ENCODE measurements at places on chromosomes 7 and 10. TPM values are rescaled to one million over a fixed set of nuclear protein-coding genes. Genes with fewer than 3 reads are reported as not detected.

DNA sequence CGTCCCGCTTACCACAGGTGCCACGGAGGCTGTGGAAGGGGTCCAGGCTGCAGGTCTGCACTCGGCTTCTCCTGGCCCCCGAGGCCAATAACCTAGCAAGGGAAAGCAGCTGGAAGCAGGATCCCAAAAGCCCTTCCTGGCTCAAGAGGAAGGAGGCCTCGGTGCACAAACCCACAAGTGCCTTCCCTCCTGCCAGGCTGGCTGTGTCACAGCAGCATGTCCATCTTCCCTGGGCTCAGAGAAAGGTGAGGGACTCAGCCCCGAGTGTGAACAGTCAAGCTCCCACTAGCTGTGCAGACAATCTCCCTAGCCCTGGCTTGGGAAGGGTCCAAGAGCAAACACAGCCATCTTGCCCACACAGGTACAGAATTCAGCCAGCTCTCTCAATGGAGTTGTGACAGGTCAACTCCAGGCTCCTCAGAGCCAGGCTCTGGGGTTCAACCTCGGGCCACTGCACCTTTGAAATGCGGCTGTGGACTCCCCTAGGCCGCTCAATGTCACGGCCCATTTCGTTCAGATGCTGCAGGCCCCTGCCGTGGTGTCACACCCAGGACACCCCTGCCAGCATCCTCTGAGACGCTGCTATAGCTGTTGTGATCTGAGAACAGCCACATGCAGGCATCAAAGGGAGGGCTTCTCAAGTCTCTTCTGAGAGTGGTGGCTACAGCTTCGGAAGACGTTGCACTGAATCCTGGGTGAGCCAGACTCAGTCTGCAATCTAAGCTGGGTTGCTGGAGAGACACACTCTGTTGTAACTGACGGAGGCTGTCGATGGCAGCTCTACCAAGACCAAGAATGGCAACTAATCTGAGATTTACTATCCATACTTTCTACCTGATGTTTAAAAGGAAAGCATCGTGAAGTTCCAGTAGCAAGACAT lies 137.9 kb downstream of the DIP2C start:
- DNase-seq: no peak
- H3K27me3 ChIP-seq: peaks cover 41% of the 10 kb centered on the region
- no peaks in the 10 kb centered on the region for H3K36me3 ChIP-seq

Gene ANXA8
- total RNA-seq: not detected

DNA sequence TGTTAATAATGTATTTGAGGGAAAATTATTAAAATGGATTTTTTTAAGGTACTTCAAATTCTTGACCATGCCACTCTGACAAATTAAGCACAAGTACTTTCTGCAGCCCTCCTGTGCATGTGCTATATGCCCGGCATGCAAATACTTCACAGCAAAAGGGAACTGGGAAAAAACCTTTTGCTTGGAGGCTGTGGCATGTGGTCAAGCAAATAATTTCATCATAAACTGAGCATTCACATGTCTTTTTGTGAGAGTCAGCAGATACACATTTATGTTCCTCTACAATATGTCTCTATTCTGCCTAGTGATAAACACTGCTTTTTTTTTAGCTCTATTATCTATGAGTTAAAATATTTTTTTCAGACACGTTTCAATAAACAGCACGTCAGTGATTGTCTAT lies 53.7 kb upstream of the SEMA3A start:
- H3K36me3 ChIP-seq: no peaks in the 10 kb centered on the region
- H3K27me3 ChIP-seq: no peaks in the 10 kb centered on the region
- no peak for DNase-seq
- no peak overlapping the region for H3K4me3 ChIP-seq
- no peak overlapping the region for H3K27ac ChIP-seq
- H3K4me1 ChIP-seq: no peaks in the 10 kb centered on the region

- no peak for DNase-seq
- no peak overlapping the region for H3K27ac ChIP-seq
- peaks cover 5% of the 10 kb centered on the region for H3K4me1 ChIP-seq
- H3K4me3 ChIP-seq: no peak overlapping the region
- no peaks in the 10 kb centered on the region for H3K36me3 ChIP-seq
These were observed 100.0 kb downstream of the INPP5A start for GRCh38 chr10:132637477-132638129.

Gene MAGI2
- 0.22 TPM for total RNA-seq

DNA sequence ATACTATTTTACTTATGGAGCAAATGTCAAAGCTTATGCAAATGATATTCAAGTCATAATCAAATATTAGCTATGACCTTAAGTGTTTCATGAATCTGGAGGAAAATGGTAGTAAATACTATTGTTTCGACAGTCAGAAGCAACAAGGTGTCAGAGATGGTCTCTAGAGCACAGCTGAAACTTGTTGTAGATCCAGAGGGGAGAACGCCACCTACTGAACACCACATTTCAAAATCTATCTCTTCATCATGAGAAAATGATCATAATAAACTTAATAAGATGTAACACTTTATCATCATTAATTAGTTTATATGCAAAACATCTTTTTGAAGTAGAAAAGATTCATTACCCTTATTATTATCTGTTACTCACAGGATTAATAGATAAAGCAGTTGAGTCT lies 418.7 kb downstream of the GATA3 start:
- no peaks in the 10 kb centered on the region for H3K36me3 ChIP-seq
- H3K27me3 ChIP-seq: no peaks in the 10 kb centered on the region
- H3K4me3 ChIP-seq: no peak overlapping the region
- DNase-seq: no peak
- H3K27ac ChIP-seq: no peak overlapping the region

GRCh38 chr10:112649006-112649821 lies 202.2 kb downstream of the VTI1A start:
- H3K4me3 ChIP-seq: no peak overlapping the region
- H3K36me3 ChIP-seq: no peaks in the 10 kb centered on the region
